H9 (cell line): ENCODE measurements at places on chromosomes 16 and 17.
A peak's percentile ranks its signal among the peaks of the same experiment; 100 is the strongest.

DNA sequence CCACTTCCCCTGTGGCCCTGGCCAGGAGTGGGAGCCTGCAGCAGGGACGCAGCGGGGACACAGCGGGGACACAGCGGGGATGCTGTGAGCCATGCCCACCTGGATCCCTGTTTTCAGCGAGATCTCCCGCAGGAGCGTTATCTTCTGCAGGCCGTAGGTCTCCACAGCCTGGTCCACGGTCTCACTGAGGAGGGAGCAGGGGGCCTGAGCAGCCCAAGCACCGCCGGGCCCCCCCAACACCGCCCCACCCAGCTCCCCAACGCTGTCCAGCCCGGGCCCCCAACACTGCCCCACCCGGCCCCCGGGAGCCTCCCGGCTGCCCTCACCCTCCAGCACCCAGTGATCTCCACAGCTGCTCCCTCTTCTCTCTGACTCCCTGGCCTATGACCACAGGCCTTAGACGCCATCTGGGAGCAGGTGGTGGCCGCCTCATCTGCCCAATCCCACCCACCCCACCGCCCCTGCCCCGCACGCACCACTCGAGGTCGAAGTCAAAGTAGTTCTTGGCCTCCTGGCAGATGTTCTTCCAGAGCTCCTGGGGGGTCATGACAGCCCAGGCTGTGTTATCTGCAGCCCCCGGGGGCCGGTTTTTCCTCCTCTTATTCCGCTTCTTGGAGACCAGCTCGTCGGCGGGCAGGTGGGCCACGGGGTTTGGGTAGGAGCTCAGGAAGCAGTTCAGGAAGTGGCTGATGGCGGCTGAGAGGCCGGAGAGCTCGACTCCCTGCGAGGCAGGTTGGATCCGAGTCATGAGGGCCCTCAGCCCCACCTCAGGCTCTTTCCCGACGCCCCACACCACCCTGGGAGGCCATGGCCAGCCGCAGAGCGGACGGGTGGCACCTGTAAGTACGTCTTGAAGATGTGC is 17.0 kb downstream of the CLUH start:
- no peak overlapping the region for H3K27ac ChIP-seq
- no peaks in the 10 kb centered on the region for H3K4me1 ChIP-seq
- peaks cover 43% of the 10 kb centered on the region for H3K36me3 ChIP-seq
- DNase-seq = no peak
- H3K4me3 ChIP-seq = no peak overlapping the region
- no peaks in the 10 kb centered on the region for H3K27me3 ChIP-seq

DNA sequence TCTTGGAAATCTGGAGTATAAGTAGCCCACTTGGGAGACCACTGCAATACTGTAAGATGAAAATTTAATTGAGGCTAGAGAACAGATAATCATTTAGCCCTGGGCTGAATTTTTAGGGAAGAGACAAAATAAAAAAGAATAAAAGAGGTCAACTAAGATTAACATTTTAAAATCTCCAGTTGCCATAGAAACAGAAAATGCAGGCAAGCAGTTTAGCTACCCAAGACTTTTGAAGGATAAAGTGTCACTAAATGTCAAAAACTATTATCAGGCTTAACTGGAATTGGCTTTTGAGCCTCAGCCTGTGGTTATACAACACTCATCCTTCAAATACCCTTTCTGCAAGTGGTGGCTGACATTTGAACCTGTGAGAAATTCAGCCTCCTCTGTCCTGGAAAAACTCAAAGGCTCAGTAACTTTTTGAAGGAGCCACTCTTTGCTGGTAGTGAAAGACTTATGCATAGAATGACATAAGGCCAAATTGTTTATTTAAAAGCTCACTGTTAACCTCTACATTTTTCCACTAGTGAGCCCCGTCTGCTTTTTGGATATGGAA is 220.7 kb upstream of the KCNJ16 start:
- H3K4me3 ChIP-seq = no peak overlapping the region
- DNase-seq = no peak
- H3K4me1 ChIP-seq = no peaks in the 10 kb centered on the region
- H3K27ac ChIP-seq = no peak overlapping the region

DNA sequence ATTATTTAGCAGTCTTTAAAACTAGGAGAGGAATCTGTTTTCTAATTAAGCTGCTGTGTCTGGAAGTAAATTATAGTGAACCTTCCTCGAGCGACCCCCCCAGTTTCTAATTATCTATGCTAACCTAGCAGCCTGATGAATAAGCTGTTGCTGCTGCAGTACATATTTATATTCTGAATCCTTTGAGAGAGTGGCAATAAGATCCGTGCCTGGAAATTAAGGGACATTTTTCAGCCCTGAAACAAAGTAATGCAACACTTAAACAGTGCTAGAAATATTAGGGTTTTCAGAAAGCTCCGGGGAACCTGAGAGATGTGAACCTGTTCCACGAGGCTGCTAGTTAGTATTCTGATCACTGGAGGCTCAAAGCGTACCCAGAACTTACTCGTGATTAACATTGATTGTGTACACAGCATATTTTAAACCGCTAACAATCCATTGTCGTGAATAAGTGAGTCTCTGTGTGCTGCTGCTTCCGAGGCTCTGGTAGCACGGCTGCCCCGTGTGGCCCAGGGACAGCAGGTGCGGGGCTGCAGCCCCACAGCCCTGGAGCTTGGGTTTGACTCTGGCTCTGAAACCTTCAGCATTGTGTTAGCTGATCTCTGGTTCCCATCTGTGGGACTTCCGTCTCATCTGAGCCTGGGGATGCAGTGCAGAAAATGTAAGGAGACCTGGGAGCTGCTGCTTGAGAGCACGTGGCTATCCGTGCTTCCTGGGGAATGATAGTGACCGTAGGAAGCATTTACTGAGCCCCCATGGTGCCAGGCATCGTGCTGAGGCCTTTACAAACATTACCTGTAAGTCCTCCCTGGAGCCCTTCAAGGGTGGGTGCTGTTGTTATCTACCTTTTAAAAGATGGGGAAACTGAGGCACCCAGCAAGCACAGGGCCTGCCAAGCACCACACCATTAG is 190.9 kb upstream of the CHMP6 start:
- H3K27ac ChIP-seq = no peak overlapping the region
- H3K27me3 ChIP-seq = no peaks in the 10 kb centered on the region

DNA sequence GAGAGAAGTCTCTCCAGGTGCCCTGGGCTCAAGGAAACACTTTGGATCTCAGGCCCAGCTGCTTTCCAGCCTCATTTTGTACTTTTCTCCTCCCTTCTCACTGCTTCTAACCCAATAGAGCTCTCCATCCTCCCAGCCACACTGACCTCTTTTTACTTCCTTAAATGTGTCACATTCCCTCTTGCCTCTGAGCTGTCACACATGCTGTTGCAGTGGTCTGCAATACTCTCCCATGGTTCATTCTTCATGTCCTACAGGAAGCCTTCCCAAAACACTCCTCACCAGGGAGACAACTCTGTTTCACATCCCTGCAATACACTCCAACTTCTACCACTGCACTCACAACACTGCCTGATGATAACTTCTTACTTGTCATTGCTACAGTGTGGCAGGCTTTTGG is 242.1 kb upstream of the DYNLRB2 start:
- H3K36me3 ChIP-seq = no peaks in the 10 kb centered on the region
- H3K27ac ChIP-seq = no peak overlapping the region
- no peaks in the 10 kb centered on the region for H3K4me1 ChIP-seq

- H3K27me3 ChIP-seq = no peaks in the 10 kb centered on the region
- H3K4me1 ChIP-seq = peaks cover 4% of the 10 kb centered on the region; the same call in 1 of the 2 replicates
- DNase-seq = no peak
- H3K27ac ChIP-seq = no peak overlapping the region
- no peak overlapping the region for H3K4me3 ChIP-seq
- H3K36me3 ChIP-seq = peaks cover 62% of the 10 kb centered on the region
These were observed 36.7 kb downstream of the AKAP10 start for GRCh38 chr17:19940722-19941464.

GRCh38 chr16:17277981-17278381 is 192.8 kb downstream of the XYLT1 start:
- H3K27ac ChIP-seq = no peak overlapping the region
- H3K27me3 ChIP-seq = no peaks in the 10 kb centered on the region
- peak; percentile 67 for DNase-seq
- no peak overlapping the region for H3K4me3 ChIP-seq
- no peaks in the 10 kb centered on the region for H3K4me1 ChIP-seq

DNA sequence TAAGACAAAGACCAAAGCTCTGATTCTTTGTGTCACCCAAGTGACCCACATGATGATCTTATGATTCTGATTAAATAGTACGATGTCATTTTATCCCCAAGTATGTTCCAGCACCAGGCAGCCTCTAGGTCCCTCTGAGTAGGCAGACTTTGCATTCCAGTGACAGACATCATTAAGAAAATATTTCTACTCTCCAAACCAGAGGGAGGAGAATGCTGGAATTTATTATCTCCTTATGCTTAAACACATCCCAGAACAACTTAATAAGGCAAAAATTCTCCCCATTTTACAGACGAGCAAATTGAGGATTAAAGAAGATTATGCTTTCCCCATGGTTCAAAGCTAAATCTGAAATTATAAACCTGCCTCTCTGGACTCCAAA is 192.8 kb upstream of the CDH11 start:
- peaks cover 6% of the 10 kb centered on the region; the same call in 1 of the 2 replicates for H3K4me1 ChIP-seq
- H3K27me3 ChIP-seq = no peaks in the 10 kb centered on the region
- no peaks in the 10 kb centered on the region for H3K36me3 ChIP-seq
- H3K27ac ChIP-seq = no peak overlapping the region
- no peak for DNase-seq
- H3K4me3 ChIP-seq = no peak overlapping the region

DNA sequence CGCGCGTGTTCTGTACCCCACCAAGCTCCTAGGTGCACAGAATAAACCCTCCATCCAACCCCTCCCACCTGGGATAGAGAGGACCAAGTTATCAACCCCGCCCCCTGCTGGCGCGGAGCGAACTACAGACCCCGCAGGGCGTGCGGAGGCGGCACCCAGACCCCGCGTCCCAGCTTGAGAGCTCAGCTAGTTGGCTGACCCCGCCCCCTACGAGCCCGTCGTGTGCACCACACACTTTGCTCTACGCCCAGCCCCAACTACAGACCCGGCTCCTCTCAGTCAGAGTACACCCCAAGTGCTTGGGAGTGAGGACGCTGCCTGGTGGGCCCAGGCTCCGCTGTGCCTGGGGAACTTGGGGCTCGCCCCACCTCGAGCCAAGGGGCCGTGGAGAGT is 1.5 kb downstream of the GRIN2A start:
- no peak overlapping the region for H3K27ac ChIP-seq
- peaks cover 25% of the 10 kb centered on the region; the same call in 1 of the 2 replicates for H3K27me3 ChIP-seq
- H3K36me3 ChIP-seq = no peaks in the 10 kb centered on the region; the same call in 1 of the 2 replicates
- peak overlapping the region; percentile 64 for H3K4me3 ChIP-seq
